ENCODE measurements at places on chromosomes 13 and 19. TPM values are rescaled to one million over a fixed set of nuclear protein-coding genes. Genes with fewer than 3 reads are reported as not detected.

DNA sequence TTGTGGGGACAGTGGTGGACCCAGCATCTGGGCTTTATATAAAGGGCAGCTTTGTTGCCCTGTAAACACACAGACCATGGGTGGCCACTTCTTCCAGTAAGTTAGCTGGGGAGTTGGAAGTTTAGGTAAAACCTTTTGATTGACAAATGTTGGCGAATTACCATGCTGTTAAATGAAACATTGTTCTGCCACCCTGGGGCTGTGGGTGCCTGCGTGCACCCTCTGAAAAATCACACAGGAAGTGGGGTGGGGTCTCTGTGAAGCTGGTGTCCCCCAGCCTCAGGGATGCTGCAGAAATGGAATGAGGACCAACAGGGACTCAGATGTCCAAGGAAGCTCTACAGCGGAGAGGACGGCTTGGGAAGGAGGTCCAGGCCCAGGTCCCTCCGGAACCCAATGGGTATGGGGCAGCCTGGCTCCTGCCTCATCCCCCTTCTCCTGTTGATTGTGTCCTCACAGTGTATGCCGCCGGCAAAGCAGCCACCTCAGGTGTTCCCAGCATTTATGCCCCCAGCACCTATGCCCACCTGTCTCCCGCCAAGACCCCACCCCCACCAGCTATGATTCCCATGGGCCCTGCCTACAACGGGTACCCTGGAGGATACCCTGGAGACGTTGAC lies 2.8 kb upstream of the USF2 start:
- H3K27me3 ChIP-seq: no peaks in the 10 kb centered on the region
- no peak overlapping the region for H3K4me3 ChIP-seq
- H3K4me1 ChIP-seq: peaks cover 16% of the 10 kb centered on the region
- H3K27ac ChIP-seq: peak overlapping the region; percentile 97

GRCh38 chr13:102055090-102055779 lies 346.6 kb downstream of the FGF14 start:
- H3K27me3 ChIP-seq: no peaks in the 10 kb centered on the region
- no peaks in the 10 kb centered on the region for H3K4me1 ChIP-seq
- no peak for DNase-seq
- no peak overlapping the region for H3K4me3 ChIP-seq
- no peaks in the 10 kb centered on the region for H3K36me3 ChIP-seq

DNA sequence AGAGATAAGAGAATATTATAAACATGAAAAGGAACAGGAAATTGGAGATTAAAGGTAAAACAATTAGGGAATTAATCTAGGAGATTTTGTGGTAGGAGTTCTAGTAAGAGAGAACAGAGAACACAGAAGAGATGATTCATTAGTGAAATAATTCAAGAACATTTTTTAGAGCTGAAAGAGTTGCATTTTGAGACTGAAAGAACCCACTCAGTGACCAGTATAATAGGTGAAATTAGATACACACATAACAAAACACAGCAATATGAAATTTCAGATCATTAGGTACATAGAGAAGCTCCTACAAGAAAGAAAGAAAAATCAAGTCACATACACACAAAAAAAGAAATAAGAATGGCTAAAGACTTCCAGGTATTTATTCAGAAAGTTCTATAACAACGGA lies 144.0 kb downstream of the CYSLTR2 start:
- H3K4me3 ChIP-seq: no peak overlapping the region
- H3K27me3 ChIP-seq: no peaks in the 10 kb centered on the region
- no peak for DNase-seq
- H3K27ac ChIP-seq: no peak overlapping the region

GRCh38 chr19:4449639-4450028 lies 8.0 kb downstream of the UBXN6 start:
- no peak overlapping the region for H3K4me3 ChIP-seq
- DNase-seq: no peak
- H3K27ac ChIP-seq: no peak overlapping the region
- peaks cover under 1% of the 10 kb centered on the region for H3K4me1 ChIP-seq

DNA sequence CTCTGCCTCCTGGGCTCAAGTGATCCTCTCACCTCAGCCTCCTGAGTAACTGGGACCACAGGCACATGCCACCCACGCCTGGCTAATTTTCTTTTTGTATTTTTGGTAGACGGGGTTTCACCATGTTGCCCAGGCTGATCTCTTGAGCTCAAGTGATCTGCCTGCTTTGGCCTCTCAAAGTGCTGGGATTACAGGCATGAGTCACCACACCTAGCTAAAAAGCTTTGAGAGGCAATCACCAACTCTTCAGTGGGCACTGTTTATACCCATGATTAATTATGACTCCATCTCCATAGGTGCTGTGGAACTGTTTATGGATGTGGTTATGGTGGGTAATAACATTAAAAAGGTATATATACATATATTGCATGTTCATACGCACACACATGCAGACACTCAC lies 7.5 kb upstream of the RBM26 start:
- H3K4me3 ChIP-seq: no peak overlapping the region
- no peak for DNase-seq
- no peaks in the 10 kb centered on the region for H3K4me1 ChIP-seq
- H3K27ac ChIP-seq: no peak overlapping the region
- H3K36me3 ChIP-seq: no peaks in the 10 kb centered on the region

DNA sequence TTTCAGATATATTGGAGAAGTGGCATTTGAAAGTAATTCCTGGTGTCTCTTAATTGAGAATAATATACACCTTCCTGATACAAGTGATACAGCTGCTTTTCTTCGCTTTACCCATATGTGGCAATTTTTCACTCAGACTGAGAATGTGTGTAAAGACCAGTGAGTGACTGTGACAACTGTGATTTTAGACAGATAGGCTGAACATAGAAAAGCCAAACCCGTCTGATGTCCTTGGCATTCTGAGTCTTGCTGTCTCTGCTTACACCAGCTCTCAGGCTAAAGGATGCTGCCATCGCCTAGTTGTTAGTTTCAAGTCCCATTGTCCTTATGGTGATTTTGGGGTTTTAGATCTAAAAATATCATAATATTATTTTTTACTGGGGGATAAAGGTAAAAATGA lies 492.6 kb downstream of the RFC3 start:
- no peaks in the 10 kb centered on the region for H3K36me3 ChIP-seq
- no peaks in the 10 kb centered on the region for H3K27me3 ChIP-seq
- H3K4me1 ChIP-seq: no peaks in the 10 kb centered on the region
- H3K4me3 ChIP-seq: no peak overlapping the region
- H3K27ac ChIP-seq: no peak overlapping the region

GRCh38 chr13:37381502-37381901 lies 217.1 kb downstream of the POSTN start:
- no peak for DNase-seq
- H3K4me1 ChIP-seq: no peaks in the 10 kb centered on the region
- H3K27ac ChIP-seq: no peak overlapping the region
- H3K27me3 ChIP-seq: no peaks in the 10 kb centered on the region

- no peaks in the 10 kb centered on the region for H3K27me3 ChIP-seq
- no peak overlapping the region for H3K27ac ChIP-seq
- H3K4me1 ChIP-seq: no peaks in the 10 kb centered on the region
- DNase-seq: no peak
- H3K4me3 ChIP-seq: no peak overlapping the region
Observed at GRCh38 chr13:100138859-100139491, 50.1 kb downstream of the PCCA start.

GRCh38 chr13:97194479-97194878 lies 27.7 kb upstream of the MBNL2 start:
- H3K27me3 ChIP-seq: no peaks in the 10 kb centered on the region
- H3K36me3 ChIP-seq: no peaks in the 10 kb centered on the region
- H3K4me3 ChIP-seq: no peak overlapping the region
- no peak for DNase-seq

- no peaks in the 10 kb centered on the region for H3K4me1 ChIP-seq
- no peak overlapping the region for H3K27ac ChIP-seq
- H3K27me3 ChIP-seq: no peaks in the 10 kb centered on the region
- H3K4me3 ChIP-seq: no peak overlapping the region
Observed at GRCh38 chr19:42098781-42099180, 22.8 kb downstream of the ZNF574 start.

GRCh38 chr13:32829676-32830335 lies 186.4 kb upstream of the KL start:
- no peaks in the 10 kb centered on the region for H3K27me3 ChIP-seq
- H3K36me3 ChIP-seq: no peaks in the 10 kb centered on the region
- no peak overlapping the region for H3K4me3 ChIP-seq
- H3K27ac ChIP-seq: no peak overlapping the region
- H3K4me1 ChIP-seq: no peaks in the 10 kb centered on the region
- no peak for DNase-seq

- no peak overlapping the region for H3K4me3 ChIP-seq
- no peaks in the 10 kb centered on the region for H3K27me3 ChIP-seq
- no peaks in the 10 kb centered on the region for H3K4me1 ChIP-seq
- no peak overlapping the region for H3K27ac ChIP-seq
Observed at GRCh38 chr13:63690672-63691071, 2275.0 kb upstream of the PCDH20 start.

GRCh38 chr19:38284422-38284821 lies 19.6 kb upstream of the C19orf33 start:
- peaks cover 15% of the 10 kb centered on the region for H3K4me1 ChIP-seq
- DNase-seq: no peak
- no peak overlapping the region for H3K27ac ChIP-seq

- no peak for DNase-seq
- H3K4me3 ChIP-seq: no peak overlapping the region
- peak overlapping the region; percentile 98 for H3K27ac ChIP-seq
- H3K27me3 ChIP-seq: no peaks in the 10 kb centered on the region
- no peaks in the 10 kb centered on the region for H3K36me3 ChIP-seq
- peaks cover 35% of the 10 kb centered on the region for H3K4me1 ChIP-seq
Observed at GRCh38 chr19:42282819-42283187, 13.8 kb downstream of the CIC start.

DNA sequence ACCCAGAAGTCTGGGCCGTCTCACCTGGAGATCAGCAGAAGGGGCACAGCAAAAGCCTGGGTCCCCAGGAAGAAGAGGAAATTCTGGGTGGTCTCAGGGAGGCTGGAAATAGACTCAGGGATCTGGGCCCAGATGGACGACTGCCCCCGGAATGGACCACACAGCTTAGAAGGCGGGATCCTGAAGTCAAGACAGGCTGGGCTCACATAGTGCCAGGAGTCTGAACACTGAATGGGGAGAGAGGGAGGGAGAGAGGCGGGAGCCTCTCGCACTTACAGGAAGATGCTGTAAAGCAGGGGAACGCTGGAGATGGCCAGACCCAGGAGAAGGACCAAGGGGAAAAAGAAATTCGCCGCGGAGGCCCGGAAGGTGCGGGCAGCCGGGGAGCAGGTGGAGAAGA lies 1.3 kb upstream of the LENG1 start:
- peak overlapping the region; percentile 56 for H3K4me3 ChIP-seq
- no peaks in the 10 kb centered on the region for H3K27me3 ChIP-seq
- DNase-seq: no peak
- no peaks in the 10 kb centered on the region for H3K36me3 ChIP-seq
- peak overlapping the region; percentile 62 for H3K27ac ChIP-seq

DNA sequence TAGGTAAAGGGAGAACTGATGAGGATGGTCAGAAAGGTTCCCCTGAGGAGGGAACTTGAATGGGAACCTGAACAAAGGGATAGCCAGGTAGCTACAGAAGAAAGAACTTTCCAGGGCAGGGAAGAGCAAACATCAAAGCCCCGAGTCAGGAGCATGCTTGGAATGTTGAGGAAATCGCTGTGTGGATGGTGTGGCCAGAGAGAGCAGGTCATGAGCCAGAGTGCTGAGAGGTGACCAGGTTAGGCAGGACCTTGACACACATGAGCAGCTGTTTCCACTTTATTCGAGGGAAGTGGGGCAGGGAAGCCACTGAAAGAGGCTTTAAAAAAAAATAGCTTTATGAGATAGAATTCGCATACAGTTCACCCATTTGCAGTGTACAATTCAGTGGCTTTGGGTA lies 4.4 kb downstream of the RAB8A start:
- no peak overlapping the region for H3K27ac ChIP-seq
- no peaks in the 10 kb centered on the region for H3K36me3 ChIP-seq
- no peak for DNase-seq
- H3K4me3 ChIP-seq: no peak overlapping the region
- no peaks in the 10 kb centered on the region for H3K27me3 ChIP-seq
- H3K4me1 ChIP-seq: peaks cover 8% of the 10 kb centered on the region

DNA sequence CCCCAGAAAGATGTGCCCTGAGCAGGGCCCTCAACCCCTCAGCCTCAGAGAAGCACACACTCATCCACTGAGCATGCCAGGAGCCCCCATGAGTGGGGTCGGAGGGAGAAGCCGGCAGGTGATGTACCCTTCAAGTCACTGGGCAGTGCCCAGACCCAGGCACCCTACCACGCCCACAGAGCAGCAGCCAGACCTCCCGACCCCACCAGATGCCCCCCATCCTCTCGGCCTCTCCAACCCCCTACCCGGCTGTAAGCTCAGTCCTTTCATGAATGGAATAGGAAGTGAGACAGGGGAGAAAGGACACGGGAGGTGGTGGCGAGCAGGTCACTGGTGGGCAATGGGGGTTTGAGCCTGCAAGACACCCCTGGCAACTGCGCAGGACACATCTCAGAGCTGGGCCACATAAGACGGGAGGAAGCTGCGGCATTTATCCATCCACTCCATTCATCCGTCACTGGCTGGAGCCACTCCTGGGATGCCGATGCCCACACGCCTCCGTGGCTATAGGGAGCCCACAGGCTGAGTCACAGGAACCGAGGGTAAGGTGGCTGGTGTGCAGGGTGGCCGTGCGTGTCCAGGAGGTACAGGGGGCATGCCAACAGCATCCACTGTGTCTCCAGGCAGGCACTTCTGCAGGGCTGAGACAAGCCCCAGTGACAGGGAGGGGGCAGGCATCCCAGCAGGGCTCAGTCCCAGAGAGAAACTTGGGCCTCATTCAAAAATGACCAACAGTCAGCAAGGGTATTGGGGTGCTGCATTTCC lies 23.8 kb upstream of the VSTM2B start:
- no peaks in the 10 kb centered on the region for H3K27me3 ChIP-seq
- no peak for DNase-seq
- no peaks in the 10 kb centered on the region for H3K4me1 ChIP-seq
- H3K36me3 ChIP-seq: no peaks in the 10 kb centered on the region
- H3K27ac ChIP-seq: no peak overlapping the region
- no peak overlapping the region for H3K4me3 ChIP-seq

- H3K4me3 ChIP-seq: no peak overlapping the region
- no peak overlapping the region for H3K27ac ChIP-seq
- H3K27me3 ChIP-seq: no peaks in the 10 kb centered on the region
- no peaks in the 10 kb centered on the region for H3K36me3 ChIP-seq
Observed at GRCh38 chr19:17526922-17527321, 15.5 kb downstream of the PGLS start.

The PTGIR gene
- total RNA-seq: 1.1 TPM

The NLRP7 gene
- not detected for total RNA-seq

The FCAR gene
- not detected for total RNA-seq

The IL11 gene
- not detected for total RNA-seq

The CRLF1 gene
- total RNA-seq: 1.1 TPM

The USP12 gene
- 22.9 TPM for total RNA-seq

The MATK gene
- total RNA-seq: 0.72 TPM

The PGLYRP2 gene
- total RNA-seq: not detected
